ENCODE measurements at places on chromosomes 11 and 22.
A peak's percentile ranks its signal among the peaks of the same experiment; 100 is the strongest.

GRCh38 chr11:111637885-111638284 is 35.6 kb downstream of the SIK2 start:
- no peaks in the 10 kb centered on the region for H3K27me3 ChIP-seq
- H3K4me1 ChIP-seq = peaks cover 2% of the 10 kb centered on the region

DNA sequence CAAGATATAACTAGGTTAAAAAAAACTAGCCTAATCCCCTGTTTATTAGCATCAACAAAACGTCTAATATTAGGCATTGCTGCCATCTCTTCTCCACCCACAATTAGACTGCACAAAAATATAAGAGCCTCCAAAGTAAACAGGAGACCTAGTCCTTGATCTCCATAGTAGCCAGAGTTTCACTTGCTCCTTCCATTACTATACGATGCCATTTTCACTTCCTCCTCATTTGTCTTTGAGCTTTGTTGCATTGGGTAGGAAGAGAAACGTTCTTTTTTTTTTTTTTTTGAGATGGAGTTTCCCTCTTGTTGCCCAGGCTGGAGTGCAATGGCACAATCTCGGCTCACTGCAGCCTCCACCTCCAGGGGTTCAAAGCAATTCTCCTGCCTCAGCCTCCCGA is 42.3 kb upstream of the RDX start:
- no peaks in the 10 kb centered on the region for H3K27me3 ChIP-seq
- H3K4me3 ChIP-seq = no peak overlapping the region
- DNase-seq = no peak
- H3K4me1 ChIP-seq = peaks cover 4% of the 10 kb centered on the region

GRCh38 chr22:49325531-49326395 is 501.9 kb downstream of the BRD1 start:
- DNase-seq = no peak
- H3K4me1 ChIP-seq = no peaks in the 10 kb centered on the region
- no peak overlapping the region for H3K27ac ChIP-seq
- H3K36me3 ChIP-seq = no peaks in the 10 kb centered on the region
- H3K4me3 ChIP-seq = no peak overlapping the region
- no peaks in the 10 kb centered on the region for H3K27me3 ChIP-seq

GRCh38 chr11:46612326-46612725 is 4.7 kb downstream of the HARBI1 start:
- no peak overlapping the region for H3K4me3 ChIP-seq
- no peak for DNase-seq
- peaks cover 4% of the 10 kb centered on the region for H3K36me3 ChIP-seq
- no peaks in the 10 kb centered on the region for H3K27me3 ChIP-seq
- no peak overlapping the region for H3K27ac ChIP-seq
- peaks cover 7% of the 10 kb centered on the region for H3K4me1 ChIP-seq

DNA sequence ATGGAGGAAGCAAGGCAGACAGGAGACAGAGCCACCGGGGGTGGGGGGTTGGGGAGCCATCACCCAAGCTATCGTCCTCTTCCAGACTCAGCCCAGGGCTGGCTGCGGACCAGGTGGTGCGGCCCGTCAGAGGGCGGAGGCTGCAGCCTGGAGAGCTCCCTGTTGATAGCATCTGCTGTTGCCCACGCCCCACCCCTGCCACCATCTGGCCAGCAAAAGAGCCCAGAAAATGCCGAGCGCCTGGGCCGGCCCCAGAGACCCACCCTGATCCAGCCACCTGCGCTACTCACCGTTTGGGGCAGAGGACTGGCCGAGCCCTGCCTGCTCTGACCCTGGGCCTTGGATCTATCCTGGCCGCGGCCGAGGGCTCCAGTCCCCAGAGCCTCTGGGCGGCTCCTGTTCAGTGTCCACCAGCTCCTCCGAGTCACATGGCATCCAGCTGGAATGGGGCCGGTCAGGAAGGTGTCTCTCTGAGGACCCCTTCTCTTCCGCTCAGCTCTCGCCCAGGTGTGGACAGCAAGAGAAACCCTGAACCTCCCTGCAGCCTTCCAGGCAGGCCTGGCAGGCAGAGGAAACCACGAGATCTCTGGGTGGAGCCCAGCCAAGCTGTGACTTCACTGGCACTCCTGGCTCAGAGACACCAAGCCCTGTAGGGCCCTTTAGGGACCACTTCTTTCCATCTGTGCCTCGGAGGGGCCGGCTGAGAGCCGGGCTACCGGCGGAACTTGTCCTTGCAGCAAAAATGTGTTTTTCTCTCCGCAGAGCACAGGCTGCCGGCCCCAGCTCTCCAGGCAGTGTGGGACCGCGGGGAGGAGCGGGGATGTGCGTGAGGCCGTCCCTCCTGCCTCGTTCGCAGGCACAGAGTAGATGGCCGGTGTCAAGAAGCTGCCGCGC is at the start of gene MRGPRE:
Gene MRGPRE, minus strand, starts transcription at position 567 of the 894 bp plus-strand sequence. CDS start 3,618 bp downstream, outside the sequence.
- DNase-seq = no peak
- H3K4me1 ChIP-seq = no peaks in the 10 kb centered on the region
- peaks cover 63% of the 10 kb centered on the region for H3K27me3 ChIP-seq
- peak within 1 kb of the TSS; percentile 15 for H3K4me3 ChIP-seq

- H3K27ac ChIP-seq = no peak overlapping the region
- no peak overlapping the region for H3K4me3 ChIP-seq
- peaks cover 24% of the 10 kb centered on the region for H3K27me3 ChIP-seq
- H3K4me1 ChIP-seq = no peaks in the 10 kb centered on the region
- no peak for DNase-seq
These were observed 48.0 kb downstream of the IGLL5 start for GRCh38 chr22:22935546-22936157.

GRCh38 chr11:74696939-74697675 is 34.1 kb downstream of the CHRDL2 start:
- H3K36me3 ChIP-seq = no peaks in the 10 kb centered on the region
- DNase-seq = peak; percentile 92
- no peak overlapping the region for H3K27ac ChIP-seq
- no peak overlapping the region for H3K4me3 ChIP-seq
- peaks cover 16% of the 10 kb centered on the region for H3K27me3 ChIP-seq

GRCh38 chr22:40453671-40454070 is 83.3 kb downstream of the SGSM3 start:
- peaks cover 5% of the 10 kb centered on the region for H3K4me1 ChIP-seq
- H3K27me3 ChIP-seq = no peaks in the 10 kb centered on the region
- H3K36me3 ChIP-seq = no peaks in the 10 kb centered on the region

GRCh38 chr11:33940538-33940815 is 48.6 kb upstream of the LMO2 start:
- H3K4me1 ChIP-seq = peaks cover 2% of the 10 kb centered on the region
- no peak overlapping the region for H3K4me3 ChIP-seq
- H3K36me3 ChIP-seq = no peaks in the 10 kb centered on the region
- H3K27me3 ChIP-seq = no peaks in the 10 kb centered on the region
- DNase-seq = no peak

DNA sequence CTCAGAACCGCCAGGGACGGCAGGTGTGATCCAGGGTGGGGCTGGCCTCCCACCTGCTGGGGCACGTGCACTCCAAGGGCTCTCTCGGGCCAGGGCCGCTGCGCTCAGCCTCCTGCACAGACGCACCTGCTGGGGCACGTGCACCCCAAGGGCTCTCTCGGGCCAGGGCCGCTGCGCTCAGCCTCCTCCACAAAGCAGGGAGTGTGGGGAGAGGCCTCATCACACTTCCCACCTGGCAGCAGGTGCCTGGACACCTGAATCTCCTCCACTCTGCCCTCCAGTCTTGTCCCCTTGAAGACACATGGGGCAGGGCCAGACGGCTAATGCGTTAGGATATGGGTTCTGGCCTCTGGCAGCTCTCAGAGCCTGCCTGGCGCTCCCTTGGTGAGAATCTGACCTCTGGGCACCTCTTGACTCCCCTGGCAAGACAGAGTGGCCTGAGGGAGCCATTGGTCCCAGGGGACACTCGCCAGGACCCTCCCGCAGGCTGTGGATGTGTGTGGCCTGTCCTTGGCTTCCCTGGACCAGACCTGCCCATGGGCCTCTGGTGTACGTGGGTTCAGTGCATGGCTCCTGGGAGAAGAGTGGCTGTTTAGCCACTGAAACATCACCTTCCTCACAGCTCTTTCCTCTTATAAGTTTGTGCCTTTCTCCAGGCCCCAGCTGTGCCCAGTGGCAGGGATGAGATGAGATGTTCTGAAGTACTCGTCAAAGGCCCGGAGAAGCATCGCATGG is 73.5 kb downstream of the BRD1 start:
- H3K4me1 ChIP-seq = peaks cover 2% of the 10 kb centered on the region
- H3K4me3 ChIP-seq = no peak overlapping the region

GRCh38 chr11:23509023-23509422 is 648.7 kb upstream of the CCDC179 start:
- H3K36me3 ChIP-seq = no peaks in the 10 kb centered on the region
- no peak overlapping the region for H3K27ac ChIP-seq
- DNase-seq = peak; percentile 36

- peaks cover 20% of the 10 kb centered on the region for H3K4me1 ChIP-seq
- H3K27me3 ChIP-seq = no peaks in the 10 kb centered on the region
- no peak for DNase-seq
These were observed 137.9 kb downstream of the CTTN start for GRCh38 chr11:70536051-70536877.

GRCh38 chr11:88709567-88709966 is 356.2 kb downstream of the GRM5 start:
- H3K27me3 ChIP-seq = no peaks in the 10 kb centered on the region
- H3K4me3 ChIP-seq = no peak overlapping the region

Data from mesenchymal stem cell (in vitro differentiated cells and primary cell).